ENCODE measurements at places on chromosomes 3 and 15.

- DNase-seq = no peak
Measured at GRCh38 chr3:278300-279064, 81.9 kb downstream of the CHL1 start.

- DNase-seq = no peak
Measured at GRCh38 chr3:44999782-45000181, 23.7 kb downstream of the EXOSC7 start.

GRCh38 chr3:47413751-47414150 lies 32.9 kb downstream of the PTPN23 start:
- DNase-seq = no peak

DNA sequence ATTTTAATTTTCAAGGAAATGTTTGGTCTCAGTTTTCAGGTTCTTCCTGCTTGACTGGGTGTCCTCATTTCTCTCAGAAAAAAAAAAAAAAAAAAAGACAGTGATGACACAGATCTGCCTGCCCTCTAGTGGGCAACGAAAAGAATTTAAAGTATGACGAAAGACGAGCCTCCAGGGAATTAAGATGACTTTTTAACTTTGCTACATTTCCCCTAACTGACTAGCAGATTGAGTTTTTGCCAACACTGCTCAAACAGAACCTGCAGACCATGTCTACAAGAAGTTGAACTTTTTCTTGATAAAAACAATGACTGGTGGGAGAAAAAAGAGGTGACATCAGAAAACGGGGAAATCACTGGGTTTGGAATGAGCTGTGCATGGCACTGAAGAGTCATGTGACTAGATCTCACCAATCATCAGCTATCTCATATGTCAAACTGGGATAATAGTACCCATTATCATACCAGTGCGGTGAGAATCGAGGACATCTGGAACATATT lies 40.8 kb downstream of the EOMES start:
- peak; percentile 74 for DNase-seq

DNA sequence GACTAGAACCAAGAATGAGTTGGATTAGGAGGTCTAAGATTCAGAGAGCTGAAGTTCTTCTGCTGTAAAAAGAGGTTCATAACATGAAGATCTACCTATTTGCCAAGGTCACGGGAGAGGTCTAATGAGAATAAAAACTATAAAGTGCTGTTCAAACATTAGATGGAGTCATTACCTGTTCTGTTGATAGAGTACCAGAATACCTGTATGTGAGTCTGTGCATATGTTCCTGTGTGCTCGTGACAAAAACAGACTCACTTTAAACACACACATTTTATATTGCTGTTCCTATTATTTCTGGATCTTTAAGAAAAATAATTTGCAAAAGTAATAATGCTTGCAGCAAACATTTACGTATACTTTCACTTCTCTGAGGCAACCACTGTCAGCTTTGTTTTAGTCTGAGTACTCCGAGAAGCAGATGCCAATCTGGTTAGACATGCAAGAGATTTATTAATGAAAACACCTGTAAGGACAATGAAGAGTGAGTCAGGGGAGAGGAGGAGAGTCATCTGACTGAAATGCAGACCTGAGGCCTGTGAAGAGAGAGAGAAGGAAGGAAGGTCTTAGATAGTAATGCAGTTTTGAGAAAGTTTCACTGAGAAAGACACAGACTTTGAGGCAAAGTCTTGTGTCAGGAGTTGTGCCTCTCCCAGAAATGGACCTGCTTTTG lies 221.2 kb downstream of the SQOR start:
- DNase-seq = no peak

GRCh38 chr3:167941234-167941995 lies 154.3 kb downstream of the GOLIM4 start:
- DNase-seq = peak; percentile 93

- no peak for DNase-seq
Measured at GRCh38 chr3:107184375-107184774, 192.9 kb upstream of the CCDC54 start.

DNA sequence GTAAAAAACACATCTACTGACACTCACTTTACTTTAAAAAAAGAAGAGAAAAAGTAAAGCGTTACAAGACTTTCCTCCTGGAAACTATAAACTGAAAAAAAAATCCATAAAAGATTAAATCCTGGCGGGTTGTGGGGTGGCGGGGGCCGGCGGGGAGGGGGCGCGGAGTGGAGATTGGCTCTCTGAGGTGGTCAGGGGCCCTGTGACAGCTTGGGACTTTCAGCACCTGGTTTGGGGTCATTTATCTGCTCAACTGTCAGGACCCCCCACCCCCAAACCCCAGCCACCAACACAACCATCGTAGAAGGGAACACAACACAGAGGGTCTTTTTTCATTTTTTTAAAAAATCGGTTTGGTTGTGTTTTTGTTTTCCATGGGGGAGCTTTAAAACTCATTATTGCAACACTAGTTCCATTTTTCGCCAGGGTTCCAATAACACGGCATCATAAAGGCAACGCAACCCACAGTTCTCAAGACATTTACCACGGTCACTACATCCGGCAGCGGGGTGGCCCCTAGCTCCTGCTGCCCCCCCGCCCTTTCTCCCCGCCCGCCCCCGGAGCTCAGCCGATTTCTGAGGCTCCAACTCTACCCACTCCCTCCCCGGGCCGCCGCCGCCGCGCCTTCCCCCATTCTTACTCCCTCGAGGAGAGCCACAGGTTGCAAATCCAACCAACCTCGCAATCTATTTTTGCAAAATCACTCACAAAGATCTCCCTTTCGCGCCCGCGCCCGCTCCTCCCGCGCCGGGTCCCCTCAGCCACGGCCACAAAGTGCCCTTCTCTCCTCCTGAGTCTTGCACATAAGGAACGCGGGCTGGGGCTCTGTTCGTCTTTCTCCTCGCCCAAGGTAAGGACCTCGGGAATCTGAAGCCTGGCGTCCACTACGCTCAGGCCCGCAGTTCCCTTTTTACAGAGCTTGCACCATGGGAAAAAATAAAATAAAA lies 1.8 kb downstream of the BCL6 start:
- DNase-seq = peak; percentile 95

- DNase-seq = peak; percentile 29
Measured at GRCh38 chr15:58249646-58250312, 111.6 kb downstream of the AQP9 start.

DNA sequence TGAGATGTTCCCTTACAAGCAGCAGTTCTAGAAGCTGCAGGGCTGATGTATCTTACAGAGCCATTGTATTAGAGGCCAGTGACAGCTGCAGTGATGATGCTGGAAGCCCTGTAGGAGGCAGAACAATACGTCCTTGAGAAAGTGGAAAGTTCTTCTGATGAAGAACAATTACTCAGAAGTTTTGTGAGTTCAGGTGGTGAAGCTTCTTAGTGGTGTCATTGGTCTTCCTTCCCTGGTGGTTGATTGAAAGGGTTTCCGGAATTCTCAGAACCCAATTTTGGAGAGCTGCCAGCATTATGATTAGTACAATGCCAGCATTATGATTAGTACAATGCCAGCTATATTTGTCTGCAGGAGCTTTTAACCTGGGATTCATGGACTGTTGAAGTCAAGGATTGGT lies 356.4 kb downstream of the MFSD1 start:
- no peak for DNase-seq

DNA sequence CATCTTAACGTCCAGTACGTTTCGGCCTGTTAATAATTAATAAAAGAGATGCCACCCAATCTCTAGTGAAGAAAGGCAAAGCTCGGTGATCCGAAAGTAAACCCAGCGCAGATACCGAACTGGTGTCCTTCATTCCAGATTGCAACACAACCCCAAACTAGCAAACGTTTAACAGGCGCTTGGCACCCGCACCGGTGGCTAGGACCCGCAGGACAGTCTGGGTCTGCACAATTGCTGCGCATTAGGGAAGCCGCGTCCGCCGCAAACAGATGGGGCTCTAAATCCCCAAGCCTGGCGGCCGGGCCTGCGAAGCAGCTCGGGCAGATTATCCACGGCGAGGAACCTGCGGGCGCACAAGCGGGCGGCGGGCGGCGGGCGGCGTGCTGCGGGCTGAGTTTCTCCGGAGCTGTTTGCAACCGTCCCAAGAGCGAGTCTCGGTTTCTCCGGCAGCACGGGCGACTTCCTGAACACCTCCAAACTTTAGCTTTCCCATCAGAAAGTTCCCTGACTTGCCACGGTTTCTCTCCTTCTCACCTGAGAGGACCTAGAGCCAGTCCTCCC lies 112.1 kb upstream of the ICE2 start:
- peak; percentile 21 for DNase-seq

GRCh38 chr15:35669432-35670045 lies 123.6 kb upstream of the DPH6 start:
- no peak for DNase-seq

GRCh38 chr3:31096661-31097395 lies 202.4 kb upstream of the GADL1 start:
- no peak for DNase-seq

DNA sequence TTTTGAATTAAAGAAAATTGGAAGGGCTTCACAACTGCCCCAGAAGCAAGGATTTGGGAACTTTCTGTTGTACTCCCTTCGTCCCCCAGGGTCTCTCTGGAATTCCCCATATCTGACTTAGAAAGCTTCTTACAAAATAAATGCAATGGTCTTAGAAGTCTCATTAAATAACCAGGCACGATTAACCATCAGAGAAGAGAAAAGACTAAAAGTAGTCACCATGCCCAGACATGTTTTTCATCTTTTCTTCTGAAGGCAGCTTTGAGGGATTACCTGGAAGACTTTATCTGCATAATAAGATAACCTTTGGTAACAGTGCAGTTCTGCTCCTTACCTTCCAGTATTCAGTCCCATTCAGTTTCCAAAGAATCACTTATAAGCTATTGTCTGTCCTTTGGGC lies 135.9 kb downstream of the PTPRG start:
- no peak for DNase-seq

DNA sequence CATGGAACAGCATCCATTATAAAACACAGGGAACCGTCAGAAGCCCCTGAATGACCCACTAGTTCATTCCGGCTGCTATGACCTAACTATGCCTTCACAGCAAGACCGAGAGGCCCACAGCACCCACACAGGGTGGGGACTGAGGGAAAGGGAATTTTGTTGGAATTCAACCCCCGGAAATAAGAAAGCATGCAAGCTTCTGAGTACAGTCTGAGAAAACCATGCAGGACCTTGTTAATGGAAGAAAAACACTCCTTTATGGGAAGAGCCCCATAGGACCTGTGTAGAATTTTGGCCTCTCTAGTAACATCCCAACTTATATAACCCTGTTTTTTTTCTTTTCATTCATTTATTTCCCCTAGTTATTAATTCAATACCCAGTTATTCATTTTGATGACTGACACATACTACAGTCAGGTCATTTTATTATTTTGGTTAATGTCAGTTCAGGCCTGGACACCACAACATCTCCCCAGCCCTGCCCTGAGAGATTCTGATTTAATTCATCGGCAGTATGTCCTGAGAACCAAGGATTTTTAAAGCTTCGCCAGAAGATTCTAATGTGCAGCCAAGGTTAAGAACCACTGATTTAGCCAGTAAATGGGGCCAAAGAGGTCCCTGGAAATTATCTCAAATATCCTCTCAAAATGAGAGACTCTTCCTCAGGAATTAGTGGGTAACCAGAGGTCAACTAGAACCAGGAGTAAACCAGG lies 231.6 kb upstream of the GOLGA6L4 start:
- no peak for DNase-seq

GRCh38 chr3:95715128-95715527 lies 1099.3 kb upstream of the EPHA6 start:
- no peak for DNase-seq

DNA sequence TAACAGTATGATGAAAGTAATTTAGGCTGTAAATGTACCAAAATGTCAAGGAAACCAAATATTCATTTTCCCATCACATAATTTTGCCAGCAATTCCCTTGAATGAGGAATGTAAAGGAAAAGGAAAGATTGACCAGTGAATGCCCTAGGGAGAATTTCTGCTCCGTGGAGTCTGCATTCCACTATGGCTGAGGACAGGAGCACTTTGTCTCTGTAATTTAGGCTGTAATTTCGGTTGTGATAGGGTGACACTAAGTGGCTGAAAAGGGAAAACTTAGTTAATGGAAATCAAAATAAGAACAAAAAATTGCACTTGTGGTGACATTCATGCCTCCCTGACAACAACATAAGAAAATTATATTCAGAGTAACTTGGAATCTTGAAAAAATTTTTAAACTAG lies 8.3 kb upstream of the TMEM207 start:
- no peak for DNase-seq

Measured in suppressor macrophage treated with lipopolysaccharide for 4 hours (primary cell).